Epithelial cell of proximal tubule (primary cell): ENCODE measurements at places on chromosomes 12 and 14.

GRCh38 chr14:101828046-101828445 is 66.5 kb downstream of the PPP2R5C start:
- DNase-seq: no peak

DNA sequence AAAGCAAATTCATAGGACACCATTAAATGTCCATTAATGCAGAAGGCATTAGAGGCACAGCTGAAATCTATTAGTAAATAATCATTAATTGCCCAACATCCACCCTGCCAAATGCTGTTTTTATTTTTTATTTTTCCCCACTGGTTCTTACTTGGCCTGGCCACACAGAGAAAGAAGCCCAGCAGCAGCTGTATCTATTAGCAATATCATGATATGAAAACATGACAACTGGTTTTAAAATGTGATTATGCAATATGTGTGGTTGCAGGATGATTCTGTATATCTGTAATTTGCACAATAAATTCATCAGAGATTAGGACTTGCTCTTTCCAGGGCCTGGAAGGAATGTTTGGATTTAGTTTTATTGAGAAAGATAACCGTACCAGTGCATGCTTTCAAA is 44.9 kb downstream of the SIX6 start:
- DNase-seq: no peak

DNA sequence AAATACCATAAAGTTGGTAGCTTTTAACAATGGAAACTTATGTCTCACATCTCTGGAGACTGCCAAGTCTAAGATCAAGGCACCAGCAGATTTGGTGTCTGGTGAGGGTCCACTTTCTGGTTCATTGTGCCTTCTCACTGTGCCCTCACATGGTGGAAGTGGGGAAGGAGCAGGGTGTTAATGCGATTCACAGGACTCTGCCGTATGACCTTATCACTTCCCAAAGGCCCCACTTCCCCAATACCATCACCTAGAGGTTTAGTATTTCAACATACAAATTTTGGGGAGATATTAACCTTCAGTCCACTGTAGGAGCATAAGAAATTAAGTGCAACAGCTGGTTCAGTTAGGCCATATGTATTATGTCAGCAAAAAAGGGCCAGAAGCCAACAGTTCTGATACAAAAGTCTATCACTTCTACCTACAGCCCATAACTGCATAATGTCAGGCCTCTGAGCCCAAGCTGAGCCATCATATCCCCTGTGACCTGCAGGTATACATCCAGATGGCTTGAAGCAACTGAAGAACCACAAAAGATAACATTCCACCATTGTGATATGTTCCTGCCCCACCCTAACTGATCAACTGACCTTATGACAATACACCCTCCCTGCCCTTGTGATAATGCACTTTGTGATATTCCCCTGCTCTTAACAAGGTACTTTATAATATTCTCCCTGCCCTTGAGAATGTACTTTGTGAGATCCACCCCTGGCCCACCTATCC is 24.7 kb downstream of the DDHD1 start:
- DNase-seq: no peak

DNA sequence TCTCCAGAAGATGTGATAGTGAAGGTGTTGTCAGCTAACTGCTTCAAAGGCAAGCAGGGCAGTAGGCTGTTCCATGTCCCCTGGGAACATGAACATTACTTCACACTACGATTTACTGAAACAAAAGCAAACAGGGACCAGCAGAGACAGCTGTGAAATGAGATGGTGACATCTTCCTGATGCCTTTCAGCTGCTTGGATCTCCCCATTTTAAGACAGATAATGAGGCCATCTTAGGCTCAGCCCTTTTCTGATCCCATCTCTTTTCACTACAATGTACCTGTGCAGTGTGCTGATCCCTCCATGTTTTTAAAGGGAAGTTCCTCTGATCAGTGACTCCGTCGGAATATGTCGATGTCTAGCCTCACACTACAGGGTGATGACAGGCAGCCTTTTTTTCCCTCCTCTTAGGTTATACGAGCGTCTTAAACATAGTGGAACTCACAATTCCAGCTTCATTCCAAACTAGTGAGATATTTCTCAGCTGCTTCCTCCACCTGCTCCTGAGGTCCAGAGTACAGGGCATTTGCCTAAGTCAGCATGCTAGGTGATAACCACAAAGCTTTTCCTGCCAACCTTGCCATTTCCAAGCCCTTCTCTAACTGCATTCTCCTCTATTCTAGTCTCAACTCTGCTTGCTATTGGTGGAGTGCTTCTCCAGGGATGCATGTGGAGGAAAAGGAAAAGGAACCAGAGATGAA is 87.6 kb upstream of the EGLN3 start:
- DNase-seq: no peak

DNA sequence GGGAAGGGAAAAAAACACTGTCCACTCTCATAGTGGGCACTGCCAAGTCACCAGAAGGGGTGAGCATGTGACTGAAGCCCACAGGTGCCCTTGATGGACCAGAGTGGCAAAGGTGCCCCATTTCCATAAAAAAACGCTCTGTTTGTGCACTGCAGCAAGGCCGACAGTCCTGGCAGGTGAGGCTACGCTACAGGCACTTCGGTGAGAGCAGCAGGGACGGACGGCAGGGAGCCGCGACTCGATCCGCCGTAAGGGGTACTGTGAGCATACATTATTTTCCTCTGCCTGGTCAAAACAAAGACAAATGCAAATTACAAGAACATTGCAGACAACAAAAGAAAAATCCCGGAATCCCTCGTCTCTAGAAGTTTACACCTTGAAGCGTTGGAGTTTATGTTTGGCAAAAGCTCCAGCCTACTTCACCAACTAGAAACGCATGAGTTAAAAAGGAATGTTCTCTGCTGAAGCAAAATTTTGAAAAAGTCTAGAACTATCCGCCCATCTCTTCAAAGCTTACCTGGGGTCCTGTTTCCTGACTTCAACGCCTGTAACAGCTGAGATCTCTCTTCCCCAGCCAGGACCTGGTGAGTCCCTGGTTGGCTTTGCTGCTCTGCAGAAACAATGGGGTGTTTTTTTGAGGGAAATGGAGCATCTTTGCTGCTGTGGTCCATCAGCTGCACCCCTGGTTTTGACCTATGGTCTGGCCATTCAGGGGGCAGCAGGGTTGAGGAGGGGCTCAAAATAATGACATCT is 52.9 kb upstream of the RFLNA start:
- no peak for DNase-seq

GRCh38 chr12:99444859-99445316 is 202.7 kb upstream of the GARIN6 start:
- DNase-seq: peak; percentile 36

GRCh38 chr14:104350463-104351185 is 212.2 kb downstream of the KIF26A start:
- DNase-seq: no peak

GRCh38 chr12:32706335-32707024 is 27.4 kb downstream of the DNM1L start:
- DNase-seq: no peak

DNA sequence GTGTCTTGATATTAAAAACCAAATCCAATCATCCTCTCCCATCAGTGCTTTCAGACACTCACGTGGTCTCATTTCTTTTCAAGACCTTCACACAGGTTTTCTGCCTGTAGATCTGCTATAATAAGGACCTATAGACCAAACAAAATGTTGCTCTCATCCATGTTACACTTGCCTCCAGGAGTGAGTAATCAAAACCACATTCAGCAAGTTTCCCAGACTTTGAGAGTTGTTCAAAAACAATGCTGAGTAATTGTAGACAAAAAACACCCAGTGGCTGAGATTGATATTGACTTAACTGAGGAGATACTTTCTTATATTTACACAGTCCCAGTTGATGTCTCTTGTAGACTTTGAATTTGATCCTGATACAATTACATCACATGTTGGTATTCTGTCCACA is 383.1 kb downstream of the TMEM132D start:
- no peak for DNase-seq
